ENCODE measurements at places on chromosomes 4 and X. TPM values are rescaled to one million over a fixed set of nuclear protein-coding genes. Genes with fewer than 3 reads are reported as not detected.

Gene HSFX3
- not detected for total RNA-seq

Gene IL21
- total RNA-seq: not detected

Gene SLC6A8
- total RNA-seq: 136 TPM

Gene HGFAC
- not detected for total RNA-seq

Gene GLRA2
- total RNA-seq: not detected

Gene ZNF711
- 26.5 TPM for total RNA-seq

Gene C1GALT1C1
- 45.2 TPM for total RNA-seq

Gene CFI
- total RNA-seq: 5.9 TPM

Gene CHRDL1
- 9.8 TPM for total RNA-seq

Gene IL2
- total RNA-seq: 1.2 TPM

Gene CDS1
- 11.3 TPM for total RNA-seq

Gene TRPC5OS
- total RNA-seq: not detected

Gene SPON2
- total RNA-seq: 78.1 TPM

Gene CAPN6
- total RNA-seq: not detected

Gene LIN54
- 18.2 TPM for total RNA-seq

Gene COX7B2
- total RNA-seq: not detected

Gene EDA2R
- total RNA-seq: 6.9 TPM

Gene CXCL9
- 0.11 TPM for total RNA-seq

Gene AMBN
- total RNA-seq: not detected

Gene FGF16
- not detected for total RNA-seq

Gene AR
- 1.1 TPM for total RNA-seq

Gene ARSJ
- total RNA-seq: 3.5 TPM

Gene HTN3
- not detected for total RNA-seq

Gene TMPRSS11A
- total RNA-seq: not detected

Gene SLITRK2
- total RNA-seq: 0.04 TPM

Gene ATP5ME
- total RNA-seq: 334 TPM

Gene TGIF2LX
- total RNA-seq: not detected

Gene EVC2
- total RNA-seq: 2.0 TPM

Gene SMIM31
- not detected for total RNA-seq

Gene CSN1S1
- not detected for total RNA-seq

Gene RBM47
- 233 TPM for total RNA-seq

Gene MAP9
- total RNA-seq: 6.6 TPM

Gene PHKA2
- total RNA-seq: 23.8 TPM

Gene GLRA3
- total RNA-seq: not detected

Gene IL1RAPL2
- not detected for total RNA-seq

Gene ADGRG2
- total RNA-seq: 1.1 TPM

Gene SLITRK4
- 25.6 TPM for total RNA-seq

Gene TRAM1L1
- total RNA-seq: 3.4 TPM

Gene RIBC1
- total RNA-seq: 1.8 TPM

Gene SGMS2
- total RNA-seq: 26.8 TPM

Gene MAGED1
- total RNA-seq: 262 TPM

Gene EFHC2
- not detected for total RNA-seq

Gene ACSL4
- 92.2 TPM for total RNA-seq

Gene USP27X
- 3.5 TPM for total RNA-seq

Gene BANK1
- total RNA-seq: 5.0 TPM

Gene GAB1
- total RNA-seq: 12.9 TPM

Gene PWWP3B
- 1.3 TPM for total RNA-seq

Gene CXorf49
- not detected for total RNA-seq

Gene IL1RAPL1
- not detected for total RNA-seq

Gene NEUROG2
- total RNA-seq: not detected

Gene ARHGEF9
- 24.1 TPM for total RNA-seq

Gene GAGE12G
- not detected for total RNA-seq

Gene GPAT3
- total RNA-seq: 0.53 TPM

Gene SYTL5
- 14.1 TPM for total RNA-seq

Gene PLXNA3
- 44.4 TPM for total RNA-seq

Gene STX18
- total RNA-seq: 35.4 TPM

Gene IL15
- 0.94 TPM for total RNA-seq

Gene LEF1
- total RNA-seq: 44.4 TPM

Gene GPM6B
- total RNA-seq: 4.1 TPM

Data from adrenal gland (tissue), 19 donors.